Hematopoietic multipotent progenitor cell treated with erythropoietin and hydrocortisone succinate and interleukin-3 and kit ligand, for 15 days (in vitro differentiated cells): ENCODE measurements at places on chromosomes 5 and 9.

DNA sequence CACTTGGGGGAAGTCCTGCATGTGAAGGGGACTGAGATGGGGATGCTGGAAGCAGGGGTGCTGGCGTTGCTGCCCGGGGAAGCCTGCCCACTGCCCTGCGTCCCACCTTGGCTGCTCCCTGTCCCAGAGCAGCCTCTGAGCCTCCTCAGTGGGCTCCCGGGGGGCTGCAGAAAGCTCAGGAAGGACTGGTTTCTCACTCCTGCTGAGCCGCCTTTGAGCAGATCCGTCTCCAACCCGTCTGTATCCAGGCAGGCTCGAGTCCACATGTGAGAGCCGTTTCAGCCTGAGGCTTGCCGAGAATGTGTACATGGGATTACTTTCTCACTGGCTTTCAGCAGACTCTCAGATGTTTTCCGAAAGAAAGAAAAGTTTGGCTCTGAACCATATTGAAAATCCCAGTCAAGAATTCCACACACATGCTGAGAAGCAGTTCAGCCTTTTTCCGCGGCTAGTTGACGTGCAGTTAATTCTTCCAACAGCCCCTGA lies 95.3 kb upstream of the COL5A1 start:
- no peak for DNase-seq

DNA sequence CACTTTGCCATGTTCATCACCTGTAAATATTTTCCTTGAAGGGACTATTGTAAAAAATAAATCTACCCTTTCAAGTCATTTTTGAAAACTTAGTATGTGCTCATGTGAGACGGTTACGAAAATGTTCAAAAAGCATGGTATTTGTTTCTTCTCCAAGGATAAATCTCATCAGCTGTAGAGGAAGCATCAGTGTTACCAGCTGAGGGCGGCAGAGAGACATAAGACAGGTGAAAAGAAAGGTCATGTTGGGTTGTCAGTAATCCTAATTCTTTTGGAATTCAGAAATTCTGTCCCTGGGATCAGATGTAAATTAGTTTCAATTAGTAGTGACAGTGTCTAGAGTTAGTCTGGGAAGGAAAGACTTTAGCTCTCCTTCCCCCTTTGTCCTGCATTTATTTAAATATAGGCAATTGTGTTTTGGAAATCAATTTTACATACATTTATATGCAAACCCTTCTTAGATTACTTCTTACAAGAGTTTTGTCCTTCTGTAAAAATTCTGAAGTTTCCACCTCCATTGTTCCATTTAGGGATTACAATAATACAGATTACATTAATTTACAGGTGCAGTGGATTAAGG lies 791.9 kb upstream of the CDH6 start:
- no peak for DNase-seq

- no peak for DNase-seq
Measured at GRCh38 chr5:18749763-18750162, 1115.5 kb downstream of the TAF11L14 start.

GRCh38 chr5:143023411-143024096 lies 253.4 kb downstream of the ARHGAP26 start:
- no peak for DNase-seq

DNA sequence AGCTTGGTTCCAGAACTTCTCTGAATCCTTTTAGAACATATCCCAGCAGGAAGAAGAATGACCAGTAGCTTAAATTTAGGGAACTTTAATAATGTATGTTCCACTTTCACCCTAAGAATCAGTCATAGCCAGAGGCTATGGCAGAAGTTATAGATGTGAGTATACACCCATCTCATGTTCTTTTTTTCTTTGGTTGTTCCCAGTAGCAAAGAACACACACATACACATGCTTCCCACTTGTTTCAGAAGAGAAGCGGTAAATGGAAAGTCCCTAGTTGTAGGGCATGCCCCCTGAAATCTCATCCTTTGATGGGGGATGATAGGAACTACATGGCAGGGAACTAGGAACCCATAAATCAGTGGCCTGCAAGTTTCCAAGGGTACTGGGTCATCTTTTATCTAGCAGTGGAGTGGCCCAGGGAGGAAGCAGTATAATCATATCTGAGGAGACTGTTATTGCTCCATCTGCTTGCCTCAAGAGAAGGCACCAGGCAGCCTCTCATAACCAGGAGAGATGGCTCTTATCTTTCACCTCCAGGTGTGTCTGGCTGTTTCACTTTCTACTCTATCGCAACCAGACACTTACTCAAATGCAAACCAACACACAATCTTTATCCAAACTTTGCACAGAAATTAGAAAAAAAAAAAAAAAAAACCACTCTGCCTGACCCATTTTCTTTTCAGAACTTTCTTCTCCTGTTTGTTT lies 109.5 kb downstream of the SNCAIP start:
- no peak for DNase-seq

- no peak for DNase-seq
Measured at GRCh38 chr9:21833090-21833801, 30.8 kb downstream of the MTAP start.

- no peak for DNase-seq
Measured at GRCh38 chr5:17929171-17929570, 294.9 kb downstream of the TAF11L14 start.

GRCh38 chr9:69030851-69031645 lies 4.5 kb upstream of the FXN start:
- DNase-seq = no peak

DNA sequence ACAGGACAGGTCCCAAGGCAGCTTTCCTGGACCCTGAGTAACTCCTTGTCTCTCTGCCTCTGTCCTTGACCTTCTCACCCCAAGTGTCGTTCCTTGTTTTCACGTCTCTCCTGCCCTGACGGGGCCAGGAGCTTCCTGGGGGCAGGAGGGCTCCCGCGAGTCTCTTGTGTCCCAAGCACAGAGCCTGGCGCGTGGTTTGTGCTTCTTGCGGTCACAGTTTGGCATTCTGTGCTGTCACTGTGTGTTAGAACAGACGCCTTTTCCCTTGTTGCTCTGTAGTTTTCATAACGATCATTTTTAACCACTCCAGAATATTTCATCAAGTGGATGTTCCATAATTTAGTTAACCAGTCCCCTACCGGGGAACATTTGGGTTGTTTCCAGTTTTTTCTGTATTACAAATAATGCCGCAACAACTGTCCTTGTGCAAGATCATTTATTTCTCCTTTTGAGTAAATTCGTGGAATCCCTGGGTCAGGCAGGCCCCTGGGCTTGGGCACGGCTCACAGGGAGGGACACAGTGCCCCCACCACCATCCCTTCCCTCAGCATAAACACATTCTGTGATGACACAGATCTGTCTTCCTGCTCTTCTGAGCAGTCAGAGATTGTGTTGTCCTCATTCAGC lies 71.9 kb downstream of the TSPAN17 start:
- no peak for DNase-seq

GRCh38 chr9:120982836-120983235 lies 56.2 kb upstream of the TRAF1 start:
- DNase-seq = no peak

- no peak for DNase-seq
Measured at GRCh38 chr9:126643945-126644527, 30.3 kb downstream of the LMX1B start.

DNA sequence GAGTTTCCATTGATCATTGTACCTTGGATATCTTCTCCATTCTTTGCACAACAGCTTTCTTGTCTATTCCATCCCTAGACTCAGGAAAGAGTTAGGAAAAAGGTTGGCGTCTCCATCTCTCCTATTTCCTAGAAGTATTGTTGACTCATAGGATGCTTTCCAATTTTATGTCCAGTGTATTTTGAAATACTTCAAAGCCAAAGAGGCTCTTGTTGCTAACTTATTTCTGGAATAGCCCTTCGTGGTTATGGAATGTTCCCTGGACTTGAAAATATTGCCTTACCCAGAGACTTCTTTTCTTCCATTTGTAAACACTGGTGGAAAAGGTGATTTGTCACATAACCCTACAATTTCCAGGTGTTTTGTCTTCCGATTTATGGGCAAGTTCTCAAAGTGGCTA lies 402.3 kb upstream of the ZNF608 start:
- DNase-seq = no peak

DNA sequence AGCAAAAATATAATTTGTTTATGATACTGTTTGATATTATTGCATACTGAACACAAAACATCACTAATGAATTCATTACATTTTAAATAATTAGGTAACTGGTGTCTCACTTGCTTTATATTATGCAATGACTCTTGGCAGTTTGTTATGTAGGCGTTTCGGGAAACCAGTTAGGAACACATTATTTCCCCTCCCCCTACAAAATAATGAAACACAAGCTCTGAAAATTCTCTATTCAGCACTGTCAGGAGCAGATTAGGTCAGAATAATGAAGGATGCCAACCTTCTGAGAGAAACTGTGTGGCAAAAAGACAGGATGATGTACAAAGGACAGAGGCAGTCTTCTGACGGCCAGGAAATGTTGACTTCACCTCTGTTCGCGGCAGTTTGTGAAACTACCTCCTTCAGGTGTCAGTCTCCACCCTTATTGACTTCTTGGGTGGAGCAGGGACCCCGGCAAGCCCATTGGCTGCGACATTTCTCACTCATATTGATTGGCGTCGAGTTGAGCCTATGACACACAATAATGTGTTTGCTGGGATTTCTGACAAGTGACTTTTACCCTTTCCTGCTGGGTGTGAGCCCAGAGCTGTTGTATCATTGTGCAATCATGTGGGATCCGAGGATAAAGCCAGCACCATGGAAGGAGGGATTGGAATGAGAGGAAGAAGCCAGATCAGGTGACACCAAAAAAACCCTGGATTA lies 33.9 kb downstream of the SH3PXD2B start:
- DNase-seq = no peak

- no peak for DNase-seq
Measured at GRCh38 chr9:37119360-37119759, 1.0 kb upstream of the ZCCHC7 start.

GRCh38 chr9:12775679-12776512 lies 1.1 kb downstream of the LURAP1L start:
- DNase-seq = no peak

- no peak for DNase-seq
Measured at GRCh38 chr9:75531588-75531987, 358.9 kb upstream of the PCSK5 start.

DNA sequence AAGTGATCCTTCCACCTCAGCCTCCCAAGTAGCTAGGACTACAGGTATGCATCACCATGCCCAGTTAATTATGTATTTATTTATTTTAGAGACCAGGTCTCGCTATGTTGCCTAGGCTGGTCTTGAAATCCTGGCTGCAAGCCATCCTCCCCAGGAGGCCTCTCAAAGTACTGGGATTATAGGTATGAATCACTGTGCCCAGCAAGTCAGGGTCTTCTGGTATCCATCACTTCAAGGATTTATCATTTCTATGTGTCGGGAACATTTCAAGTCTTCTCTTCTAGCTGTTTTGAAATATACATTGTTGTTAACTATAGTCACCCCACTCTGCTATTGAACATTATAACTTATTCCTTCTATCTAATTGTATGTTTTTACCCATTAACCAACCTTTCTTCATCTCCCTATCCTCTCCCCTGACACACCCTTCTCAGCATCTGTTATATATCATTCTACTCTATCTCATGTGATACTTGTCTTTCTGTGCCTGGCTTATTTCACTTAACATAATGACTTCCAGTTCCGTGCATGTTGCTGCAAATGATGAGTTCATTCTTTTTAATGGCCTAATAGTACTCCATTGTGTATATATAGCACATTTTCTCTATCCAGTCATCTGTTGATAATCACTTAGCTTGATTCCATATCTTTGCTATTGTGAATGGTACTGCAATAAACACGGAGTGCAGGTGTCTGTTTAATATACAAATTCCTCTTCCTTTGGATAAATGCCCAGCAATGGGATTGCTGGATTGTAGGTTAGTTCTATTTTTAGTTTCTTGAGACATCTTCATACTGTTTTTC lies 26.4 kb downstream of the UTP15 start:
- no peak for DNase-seq

GRCh38 chr9:114691046-114691955 lies 9.3 kb upstream of the TEX48 start:
- DNase-seq = no peak

- no peak for DNase-seq
Measured at GRCh38 chr9:12838546-12838945, 63.7 kb downstream of the LURAP1L start.

DNA sequence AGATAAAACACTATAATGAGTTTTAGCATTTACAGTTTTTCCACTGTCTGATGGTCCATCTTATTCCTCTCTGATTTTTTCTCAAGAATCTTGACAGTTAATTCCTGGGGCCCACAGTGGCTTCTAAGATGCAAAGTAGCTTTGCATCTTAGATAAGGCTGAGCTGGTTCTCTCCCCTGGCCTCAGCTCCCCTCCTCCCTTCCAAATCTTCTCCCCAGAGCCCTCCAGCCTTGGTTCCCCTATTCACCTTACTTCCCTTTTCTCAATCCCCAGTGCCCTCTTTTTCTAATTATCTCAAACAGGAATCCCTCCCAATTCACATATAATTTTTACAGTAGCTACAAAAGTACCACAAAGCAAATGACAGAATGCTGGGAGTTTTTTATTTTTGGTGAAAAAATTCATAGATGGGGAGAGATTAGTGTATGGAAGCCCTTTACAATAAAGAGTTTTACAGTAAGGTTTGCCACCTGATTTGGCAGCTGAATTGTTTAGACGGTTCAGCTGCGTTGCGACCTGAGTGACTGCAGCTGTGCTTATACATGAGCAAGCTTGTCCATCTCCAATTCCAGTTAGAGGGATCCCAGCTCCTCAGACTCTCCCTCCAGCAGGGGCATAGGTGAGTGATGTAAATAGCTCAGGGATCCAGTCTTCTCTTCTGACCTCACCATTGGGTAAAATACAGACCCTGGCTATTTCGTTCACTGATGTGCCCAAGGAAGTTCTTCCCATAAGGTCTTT lies 51.4 kb upstream of the CKMT2 start:
- DNase-seq = no peak

DNA sequence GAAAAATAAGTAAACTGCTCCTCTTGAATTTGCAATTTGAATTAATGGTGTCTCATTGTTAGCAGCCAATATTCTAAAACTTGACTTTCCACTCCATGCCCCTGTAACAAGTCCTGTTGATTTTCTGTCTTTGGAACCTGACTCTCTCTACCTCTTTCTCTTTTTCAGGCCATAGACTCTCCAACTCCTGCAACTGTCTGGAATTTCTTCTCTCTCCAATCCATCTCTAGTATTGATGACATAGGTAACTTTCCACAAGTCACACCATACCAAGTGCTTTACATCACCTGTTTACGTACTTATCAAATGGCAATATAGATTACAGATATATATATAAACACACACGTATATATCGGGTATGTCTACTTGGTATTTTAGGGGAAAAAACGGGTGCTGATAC lies 923 bp downstream of the C5orf34 start:
- no peak for DNase-seq

DNA sequence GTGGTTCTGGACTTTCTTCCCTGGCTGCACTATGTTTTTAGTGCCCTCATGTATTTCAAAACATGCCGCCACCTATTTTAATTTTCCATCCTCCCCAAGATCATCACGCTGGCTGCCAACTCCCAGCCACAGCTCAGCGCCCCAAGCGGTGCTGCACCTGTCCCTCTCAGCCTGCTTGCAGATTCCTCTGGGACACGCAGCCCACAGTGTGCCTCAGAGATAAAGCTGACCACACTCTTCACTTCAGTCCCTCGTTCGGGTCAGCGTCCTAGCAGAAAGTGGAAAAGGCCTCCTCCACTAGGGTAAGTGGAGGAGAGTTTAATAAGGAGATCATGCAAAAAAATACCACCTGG lies 56.2 kb upstream of the CKS2 start:
- no peak for DNase-seq
